SJCRH30 (cell line): ENCODE measurements at places on chromosomes 12 and 14. TPM values are rescaled to one million over a fixed set of nuclear protein-coding genes. Genes with fewer than 3 reads are reported as not detected.
A peak's percentile ranks its signal among the peaks of the same experiment; 100 is the strongest.

DNA sequence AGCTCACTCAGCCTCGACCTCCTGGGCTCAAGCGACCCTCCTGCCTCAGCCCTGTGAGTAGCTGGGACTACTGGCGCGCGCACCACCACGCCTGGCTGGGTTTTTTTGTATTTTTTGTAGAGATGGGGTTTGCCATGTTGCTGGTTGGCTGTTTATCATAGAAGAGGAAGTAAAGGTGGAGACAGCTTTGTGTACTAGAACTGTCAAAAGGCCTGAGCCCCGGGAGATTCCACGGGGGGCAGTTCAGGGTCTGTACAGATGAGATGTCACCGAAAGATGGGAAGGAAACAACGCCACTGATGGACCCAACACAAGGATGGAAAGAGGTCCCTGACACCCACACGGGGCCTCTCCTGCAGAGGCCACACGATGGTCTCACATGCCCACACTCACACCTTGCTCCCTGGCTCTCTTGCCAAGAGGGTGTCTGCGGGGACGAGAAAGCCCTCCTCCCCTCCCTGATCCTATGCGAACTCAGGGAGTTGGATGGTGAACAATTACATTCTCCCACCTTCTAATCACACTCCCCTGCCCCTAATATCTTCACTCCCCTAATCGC, 66.6 kb downstream of the KDM2B start:
- DNase-seq, result no peak

DNA sequence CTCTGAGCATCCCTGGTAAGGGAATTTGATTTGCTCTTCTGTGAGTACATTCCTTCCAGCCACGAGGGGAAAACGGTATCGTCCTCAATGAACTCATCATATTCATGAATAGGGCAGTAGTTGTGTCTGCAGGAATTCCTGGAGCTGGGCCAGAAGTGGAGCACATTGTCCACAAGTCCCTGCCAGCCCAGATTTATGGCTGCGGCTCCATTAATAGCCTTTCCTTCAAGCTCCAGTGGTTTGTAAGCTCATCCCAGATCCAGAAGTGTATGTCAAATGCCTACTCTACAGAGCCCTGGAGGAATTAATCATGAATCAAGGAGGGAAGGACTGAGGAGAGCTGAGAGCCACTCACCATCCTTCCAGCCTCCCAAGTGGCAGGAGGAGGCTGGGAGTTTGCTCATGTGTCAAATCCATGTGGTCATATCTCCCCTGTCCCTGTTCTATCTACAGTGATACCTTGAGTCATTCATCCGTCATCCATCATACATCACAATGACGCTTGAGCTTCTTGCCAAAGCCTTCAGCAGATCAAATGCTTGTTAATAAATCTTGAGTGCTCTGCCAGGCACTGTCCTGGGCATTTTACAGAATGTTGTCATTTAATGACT, 65.5 kb downstream of the SVOP start:
- DNase-seq, result peak; percentile 36

GRCh38 chr12:14995583-14996425, 23.0 kb downstream of the PDE6H start:
- DNase-seq, result peak; percentile 70

DNA sequence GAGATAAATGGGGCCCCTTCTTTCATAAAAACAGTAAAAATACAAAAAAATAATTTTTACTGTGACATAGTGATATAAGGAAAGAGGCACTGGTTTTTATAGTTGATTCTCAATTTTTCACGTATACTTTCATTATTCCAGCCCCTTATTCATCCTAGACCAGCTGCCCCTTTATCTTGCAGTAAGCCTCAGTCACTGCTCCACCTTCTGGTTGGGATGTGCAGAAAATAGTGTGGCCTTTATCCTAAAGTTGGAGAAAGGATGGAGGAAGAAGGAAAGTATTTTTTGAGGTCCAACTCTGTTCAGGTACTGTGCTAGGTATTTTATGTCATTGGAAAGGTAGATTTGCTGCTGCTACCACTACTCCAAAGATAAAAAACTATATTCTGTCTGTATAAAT, 172.7 kb downstream of the ANO6 start:
- peak; percentile 42 for DNase-seq

DNA sequence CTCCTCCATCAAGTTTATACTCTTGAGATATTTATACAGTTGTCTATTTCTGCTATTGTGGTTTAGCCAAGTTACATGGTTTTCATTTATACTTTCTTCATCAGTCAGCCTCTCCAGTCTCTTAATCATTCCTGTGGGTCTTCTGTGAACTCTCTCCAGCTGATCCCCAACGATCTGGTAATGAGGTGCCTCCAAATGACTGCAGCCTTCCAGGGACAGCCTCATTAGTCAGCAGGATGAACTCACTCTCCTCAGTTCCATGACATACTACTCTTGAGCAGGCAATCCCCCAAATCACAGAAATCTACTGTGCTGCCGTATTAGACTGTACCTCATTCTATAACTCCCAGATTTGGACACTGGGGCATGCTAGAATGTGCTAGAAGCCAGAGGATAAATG, 15.3 kb downstream of the AREL1 start:
- DNase-seq, result no peak

DNA sequence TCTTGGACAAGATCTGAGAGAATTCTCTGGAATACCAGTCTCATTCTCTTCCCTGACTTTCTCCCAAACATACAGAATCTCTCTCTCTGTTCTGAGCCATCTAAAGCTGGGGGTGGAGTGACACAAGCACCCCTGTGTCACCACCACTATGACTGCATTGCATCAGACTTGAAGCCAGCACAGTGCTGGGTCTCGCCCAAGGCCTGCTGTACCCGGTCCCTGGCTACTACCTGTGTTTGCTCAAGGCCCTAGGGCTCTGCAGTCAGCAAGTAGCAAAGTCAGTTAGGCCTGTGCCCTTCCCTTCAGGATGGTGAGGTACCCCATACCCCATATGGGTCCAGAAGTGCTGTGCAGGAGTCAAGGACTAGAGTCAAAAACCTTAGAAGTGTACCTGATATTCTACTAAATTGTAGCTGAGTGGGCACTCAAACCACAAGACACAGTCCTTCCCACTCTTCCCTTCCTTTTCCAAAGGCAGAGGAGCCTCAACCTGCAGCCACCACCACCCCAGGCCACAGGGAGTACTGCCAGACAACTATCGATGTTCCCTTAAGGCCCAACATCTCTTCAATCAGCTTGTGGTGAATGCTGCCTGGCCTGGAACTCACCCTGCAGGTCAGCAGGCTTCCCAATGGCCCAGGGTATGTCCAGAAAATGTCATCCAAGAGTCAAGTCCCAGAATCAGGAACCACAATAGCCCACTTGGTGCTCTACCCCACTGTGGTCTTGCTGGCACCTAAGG, 21.2 kb upstream of the RDH16 start:
- DNase-seq, result no peak

Gene TNFAIP2
- 4.6 and 5.9 TPM in 2 replicates for total RNA-seq
